AG09309 (cell line): ENCODE measurements at places on chromosomes 3 and 15.

DNA sequence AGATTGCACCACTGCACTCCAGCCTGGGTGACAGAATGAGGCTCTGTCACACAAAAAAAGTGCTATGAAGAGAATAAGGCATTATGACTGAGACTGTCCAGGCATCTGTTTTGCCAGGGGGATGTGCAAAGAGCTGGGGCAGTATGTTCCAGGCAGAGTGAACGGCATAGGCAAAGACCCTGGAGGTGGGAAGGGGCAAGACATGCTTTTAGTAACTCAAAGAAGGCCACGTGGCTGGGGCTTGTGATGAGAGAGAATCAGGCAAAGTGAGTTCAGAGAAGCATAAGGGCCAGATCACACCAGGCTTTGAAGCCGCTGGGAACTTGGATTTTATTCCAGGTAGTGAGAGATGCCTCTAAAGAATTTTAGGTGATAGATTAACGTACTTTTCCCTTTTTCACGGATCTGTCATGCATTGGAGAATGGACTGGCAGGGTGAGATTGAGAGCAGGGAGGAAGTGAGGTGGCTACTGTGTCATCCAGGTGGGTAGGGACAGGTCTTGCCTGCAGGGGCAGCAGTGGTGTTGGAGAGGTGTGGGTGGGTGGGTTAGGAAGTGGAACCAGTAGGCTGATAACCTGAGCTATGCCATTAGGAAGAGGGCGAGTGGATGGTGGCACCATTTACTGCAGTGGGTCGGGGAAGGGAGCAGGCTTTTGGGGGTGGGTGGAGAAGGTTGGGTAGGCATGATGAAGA is 31.7 kb downstream of the ATP2B2 start:
- DNase-seq, result no peak

- no peak for DNase-seq
Measured at GRCh38 chr15:43144512-43144911, 11.1 kb downstream of the TMEM62 start.

DNA sequence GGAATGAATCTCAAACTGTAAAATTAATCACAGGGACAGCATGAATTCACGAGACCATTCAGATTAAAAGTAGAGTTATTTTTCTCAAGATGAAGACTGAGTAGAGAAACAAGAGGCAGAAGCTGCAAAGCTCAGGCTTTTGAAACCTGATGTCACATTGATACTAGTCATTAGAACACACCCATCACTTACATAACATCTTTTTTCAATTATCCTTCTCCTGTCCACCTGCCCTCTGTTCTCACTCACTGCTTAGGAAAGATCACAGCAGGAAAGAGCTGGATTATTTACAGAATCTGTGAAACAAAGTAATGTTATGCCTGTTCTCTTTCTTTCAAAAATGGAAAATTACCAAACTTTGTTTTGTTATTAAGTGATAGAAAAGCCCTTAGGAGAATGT is 72.0 kb upstream of the CDAN1 start:
- no peak for DNase-seq

- no peak for DNase-seq
Measured at GRCh38 chr3:16127249-16127648, 47.2 kb upstream of the GALNT15 start.

- DNase-seq, result no peak
Measured at GRCh38 chr3:167066977-167067786, 312.9 kb downstream of the ZBBX start.

DNA sequence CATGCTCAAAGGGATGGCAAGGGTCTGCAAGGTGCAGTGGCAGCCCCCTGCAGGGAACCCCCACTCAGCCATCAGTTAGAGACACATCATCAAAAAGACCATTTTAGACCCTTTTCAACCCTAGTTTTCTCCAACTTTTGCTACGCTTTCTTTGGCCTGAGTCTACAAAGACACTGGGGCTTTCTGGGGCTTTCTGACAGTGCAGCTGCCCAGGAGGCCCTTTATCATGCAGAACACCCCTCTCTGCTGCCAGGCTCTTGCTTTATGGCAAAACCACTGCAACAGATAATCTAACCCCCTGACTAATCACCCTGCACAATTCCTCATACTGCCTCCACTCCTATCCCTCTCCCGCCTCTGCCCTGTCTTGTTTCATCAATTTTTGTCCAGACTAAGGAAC is 2.4 kb downstream of the NMNAT3 start:
- no peak for DNase-seq

- DNase-seq, result no peak
Measured at GRCh38 chr3:130088061-130088460, 6.4 kb downstream of the ALG1L2 start.

GRCh38 chr3:52176180-52176752 is 21.7 kb upstream of the ALAS1 start:
- no peak for DNase-seq

DNA sequence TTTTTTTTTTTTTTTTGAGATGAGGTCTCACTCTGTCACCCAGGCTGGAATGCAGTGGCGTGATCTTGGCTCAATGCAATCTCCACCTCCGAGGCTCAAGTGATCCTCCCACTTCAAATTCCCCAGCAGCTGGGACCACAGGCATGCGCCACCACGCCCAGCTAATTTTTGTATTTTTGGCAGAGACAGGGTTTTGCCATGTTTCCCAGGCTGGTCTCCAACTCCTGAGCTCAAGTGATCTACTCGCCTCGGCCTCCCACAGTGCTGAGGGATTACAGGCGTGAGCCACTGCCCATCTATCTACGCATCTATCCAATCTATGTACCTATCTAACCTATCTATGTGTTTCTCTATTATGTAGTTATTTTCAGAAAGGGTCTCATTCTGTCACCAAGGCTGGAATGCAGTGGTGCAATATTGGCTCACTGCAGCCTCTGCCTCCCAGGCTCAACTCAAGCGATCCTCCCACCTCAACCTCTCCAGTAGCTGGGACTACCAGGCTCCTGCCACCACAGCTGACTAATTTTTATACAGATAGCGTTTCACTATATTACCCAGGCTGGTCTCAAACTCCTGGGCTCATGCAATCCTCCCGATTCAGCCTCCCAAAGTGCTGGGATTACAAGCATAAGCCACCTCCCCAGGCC is 20.2 kb upstream of the GPX1 start:
- DNase-seq, result peak; percentile 71

DNA sequence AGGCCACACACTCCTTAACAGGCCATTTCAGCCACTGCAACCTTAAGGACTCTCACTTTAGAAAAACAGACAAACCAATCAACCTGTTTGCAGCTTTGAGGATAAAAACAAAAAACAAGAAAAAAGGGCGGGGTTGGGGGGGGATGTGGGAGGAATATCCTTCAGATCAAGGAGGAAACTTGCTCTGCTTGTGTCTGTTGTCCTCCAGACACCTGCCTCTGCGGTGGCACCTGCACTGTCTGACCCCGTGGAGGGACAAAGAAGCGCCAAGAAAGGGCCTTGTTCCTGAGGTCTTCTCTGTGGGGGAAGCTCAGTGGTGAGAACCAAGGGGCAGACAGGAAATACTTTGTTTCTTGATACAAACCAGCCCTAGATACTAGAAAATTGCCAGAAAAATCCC is 70.5 kb downstream of the POLR2M start:
- DNase-seq, result no peak

DNA sequence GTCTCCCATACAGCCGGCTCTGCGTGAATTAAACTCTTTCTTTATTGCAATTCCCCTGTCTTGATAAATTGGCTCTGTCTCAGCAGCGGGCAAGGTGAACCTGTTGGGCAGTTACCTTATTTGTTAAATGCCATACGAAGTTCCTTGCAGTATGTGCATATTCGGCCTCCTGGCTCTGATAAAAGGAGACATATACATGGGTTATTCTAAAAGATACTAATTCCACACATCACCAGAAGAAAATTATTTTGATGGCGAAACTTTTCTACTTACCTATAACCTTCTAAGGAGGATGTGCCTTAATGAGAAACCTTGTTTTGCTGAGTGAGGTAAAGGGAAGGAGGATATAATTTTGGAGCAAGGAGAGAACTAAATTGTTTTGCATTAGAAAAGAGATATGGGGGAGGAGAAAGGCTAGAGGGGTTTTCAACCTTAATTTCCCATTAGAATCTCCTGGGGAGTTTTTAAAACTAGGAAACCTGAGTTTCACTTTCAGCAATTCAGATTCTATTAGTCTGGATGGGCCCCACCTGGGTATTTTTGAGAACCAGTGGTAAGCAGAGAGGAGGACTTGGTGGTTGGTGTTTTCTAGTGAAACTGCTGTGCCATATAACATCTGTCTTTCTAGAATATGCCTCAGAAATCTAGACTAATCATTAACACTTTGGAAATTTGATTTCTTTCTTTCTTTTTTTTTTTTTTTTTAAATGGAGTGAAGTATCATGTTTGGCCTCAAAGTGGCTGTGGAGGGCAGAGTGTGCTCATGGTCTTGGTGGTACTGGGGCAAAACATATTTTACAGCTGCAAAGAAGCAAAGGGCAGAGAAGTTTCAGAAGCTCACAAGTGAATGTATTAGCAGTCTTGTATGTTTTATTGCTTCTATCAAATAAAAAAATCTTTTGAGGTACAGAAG is 23.0 kb downstream of the NANOGP8 start:
- no peak for DNase-seq

DNA sequence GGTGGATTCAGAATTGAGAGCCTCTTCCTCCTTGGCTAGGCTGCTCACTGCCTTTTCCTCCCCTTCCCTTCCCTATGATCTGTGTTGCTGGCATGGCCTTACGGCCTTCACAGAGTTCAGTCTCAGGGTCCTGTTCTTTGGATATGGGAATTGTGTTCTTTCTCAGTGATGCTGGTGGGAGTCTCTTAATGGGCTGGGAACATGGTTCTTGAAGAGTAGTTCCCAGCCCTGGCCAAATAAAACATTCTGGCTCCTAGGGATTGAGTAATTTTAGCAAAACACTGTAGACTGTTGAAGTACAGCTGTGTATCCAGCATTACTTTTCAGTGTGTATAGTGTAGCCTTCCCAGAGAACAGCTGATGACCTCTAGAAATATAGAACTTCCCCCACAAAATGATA is 22.6 kb upstream of the FILIP1L start:
- DNase-seq, result no peak

DNA sequence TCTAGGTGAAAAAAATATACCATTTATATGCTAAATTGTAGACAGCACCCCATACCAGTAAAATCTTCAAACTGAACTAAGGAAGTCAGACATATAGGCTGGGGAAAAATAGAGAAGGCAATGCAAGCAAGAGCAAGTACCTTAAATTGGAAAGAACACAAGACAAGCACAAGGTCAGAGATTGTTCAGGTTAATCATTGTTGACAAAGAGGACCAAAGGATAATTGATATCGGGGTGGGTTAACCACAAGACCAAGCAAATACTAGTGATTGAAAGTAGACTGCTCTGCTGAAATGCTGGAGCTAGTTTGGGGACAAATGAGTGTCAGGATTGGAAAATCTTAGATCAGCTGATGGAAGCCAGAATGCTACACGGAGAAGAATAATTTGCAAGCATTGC is 499.8 kb downstream of the ROBO2 start:
- no peak for DNase-seq

DNA sequence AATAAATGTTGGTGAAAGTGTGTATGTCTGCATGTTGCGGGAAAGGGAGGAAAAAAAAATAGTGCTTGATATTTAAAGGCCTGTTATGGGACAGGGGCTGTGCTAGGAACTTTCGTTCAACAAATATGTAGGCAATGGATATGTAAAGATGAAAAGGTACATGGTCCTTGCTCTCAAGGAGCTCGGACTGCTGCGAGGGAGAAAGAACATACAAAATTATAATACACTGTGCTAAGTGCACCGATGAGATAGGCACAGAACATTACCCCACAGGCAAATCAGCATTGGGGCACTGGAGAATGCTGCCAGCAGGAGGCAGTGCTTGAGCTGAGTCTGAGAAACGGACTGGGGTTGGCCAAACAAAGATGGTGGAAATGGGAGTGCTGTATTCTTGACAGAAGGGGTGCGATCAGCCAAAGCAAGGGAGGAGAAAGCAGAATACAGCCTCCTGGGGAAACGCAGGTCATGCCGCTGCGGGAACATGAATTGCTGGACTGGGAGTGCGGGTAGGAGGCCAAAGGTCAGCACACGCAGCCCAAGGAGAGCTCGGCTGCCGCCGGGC is 649 bp downstream of the C15orf40 start:
- DNase-seq, result peak; percentile 46

- DNase-seq, result no peak
Measured at GRCh38 chr3:187744169-187745151, 808 bp downstream of the BCL6 start.

DNA sequence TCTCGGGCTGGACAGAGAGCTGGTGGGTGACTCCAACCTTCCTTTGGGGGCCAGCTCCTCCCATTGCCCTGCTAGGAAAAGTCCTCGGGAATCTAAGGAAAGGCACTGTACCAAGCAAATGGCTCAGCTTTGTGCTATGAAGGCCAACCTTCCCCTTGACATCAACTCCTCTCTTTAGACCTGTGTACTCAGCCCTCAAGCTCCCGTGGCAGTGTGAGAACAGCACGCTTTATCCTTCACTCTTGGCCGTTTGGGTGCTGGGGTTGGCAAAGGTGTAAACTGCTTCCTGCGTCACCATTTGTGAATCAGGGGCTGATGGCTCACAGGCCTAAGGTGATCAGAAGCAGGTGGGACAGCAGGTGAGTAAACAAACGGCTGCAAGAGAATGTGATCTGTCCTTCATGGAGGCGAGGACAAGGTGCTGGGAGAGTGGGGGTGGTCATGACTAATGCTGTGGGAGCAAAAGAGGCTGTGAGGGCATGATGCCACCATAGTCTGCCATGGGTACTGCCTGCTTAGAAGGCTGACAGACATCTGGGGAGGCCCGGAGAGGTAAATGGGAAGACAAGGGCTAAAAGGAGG is 165.2 kb upstream of the TPM1 start:
- no peak for DNase-seq

- DNase-seq, result no peak
Measured at GRCh38 chr3:98574132-98574531, 19.3 kb downstream of the CPOX start.

DNA sequence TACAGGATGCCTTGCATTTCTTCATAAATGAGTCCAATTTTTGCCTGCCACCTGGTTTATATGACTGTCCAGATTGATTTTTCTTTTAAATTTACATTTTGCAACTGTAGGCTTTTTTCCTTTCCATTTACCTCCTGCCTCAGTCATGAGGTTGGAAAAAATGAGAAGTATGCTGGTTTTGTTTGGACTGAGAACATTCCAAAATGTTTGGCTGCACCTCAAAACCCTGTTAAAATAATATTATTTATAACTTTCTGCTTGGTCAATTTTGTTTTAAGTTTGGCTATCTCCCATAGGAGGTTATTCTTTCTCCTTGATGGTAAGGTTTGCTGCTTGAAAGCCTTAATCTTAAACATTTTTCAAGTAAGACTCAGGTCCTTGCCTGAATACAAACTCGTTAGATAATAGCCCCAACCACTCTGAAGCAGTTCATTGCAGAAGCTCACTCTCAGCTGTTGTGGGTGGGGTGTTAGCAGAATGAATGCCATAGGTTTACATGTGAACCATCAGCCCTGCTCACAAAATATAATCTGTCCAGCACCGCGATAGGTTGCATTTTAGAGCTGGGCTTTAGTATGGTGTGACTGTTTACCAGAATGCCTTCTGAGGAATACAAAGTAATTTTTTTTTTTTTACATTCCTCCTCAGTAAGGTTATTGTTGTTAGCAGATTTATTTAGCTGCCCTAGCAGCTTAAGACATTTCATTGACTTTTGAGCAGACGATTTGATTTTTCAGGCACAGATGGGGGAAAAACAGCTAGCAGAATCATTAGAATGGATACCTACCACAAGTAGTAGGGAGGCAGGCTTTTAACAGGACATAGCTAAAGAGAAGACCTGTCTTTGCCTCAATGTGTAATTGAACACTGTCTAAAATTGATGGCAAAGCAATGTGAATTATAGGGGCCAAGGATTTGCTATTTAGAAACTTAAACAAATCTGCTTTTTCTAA is 630.8 kb upstream of the KCNMB2 start:
- DNase-seq, result peak; percentile 74
